Epithelial cell of esophagus (primary cell): ENCODE measurements at places on chromosomes 2 and 18.
A peak's percentile ranks its signal among the peaks of the same experiment; 100 is the strongest.

DNA sequence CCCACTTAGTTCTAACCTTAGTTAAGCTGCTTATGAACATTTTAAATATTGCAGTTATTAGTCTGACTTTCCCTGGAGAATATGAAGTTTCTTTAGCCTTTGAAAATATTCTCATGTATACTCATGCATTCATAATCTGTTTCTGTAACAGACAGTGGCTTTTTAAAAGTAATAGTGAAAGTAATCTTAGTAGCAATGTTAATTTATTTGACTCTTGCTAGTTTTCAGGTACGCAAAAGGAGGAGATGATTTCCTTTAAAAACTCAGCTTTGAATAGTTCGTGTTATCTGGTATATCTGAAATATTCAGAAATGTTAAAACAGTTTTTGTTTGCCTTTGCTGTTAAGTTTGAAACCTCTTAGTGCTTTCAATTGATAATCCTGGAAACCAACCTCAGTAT, 3.8 kb downstream of the ANKRD12 start:
- no peak for DNase-seq

- DNase-seq, result no peak
Measured at GRCh38 chr18:13462686-13463085, 244.1 kb downstream of the LDLRAD4 start.

DNA sequence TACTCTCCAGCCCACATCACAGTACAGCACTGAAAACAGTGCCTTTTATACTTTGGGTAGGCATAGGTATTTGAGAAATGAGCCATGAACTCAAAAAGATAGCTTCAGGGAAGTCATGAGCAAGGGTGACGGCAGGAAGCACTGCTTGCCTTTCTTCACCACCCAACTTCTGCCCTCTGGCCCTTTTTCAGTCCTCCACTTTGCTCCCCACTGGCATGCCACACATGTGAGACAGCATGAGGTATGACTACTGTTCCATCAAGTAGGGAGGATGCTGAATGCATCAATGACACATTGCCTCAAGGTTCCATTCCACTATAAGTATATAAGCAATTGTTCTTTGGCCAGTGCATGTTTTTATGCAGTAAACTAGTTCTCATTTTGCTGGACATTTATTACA, 373.0 kb downstream of the NRXN1 start:
- peak; percentile 97 for DNase-seq

DNA sequence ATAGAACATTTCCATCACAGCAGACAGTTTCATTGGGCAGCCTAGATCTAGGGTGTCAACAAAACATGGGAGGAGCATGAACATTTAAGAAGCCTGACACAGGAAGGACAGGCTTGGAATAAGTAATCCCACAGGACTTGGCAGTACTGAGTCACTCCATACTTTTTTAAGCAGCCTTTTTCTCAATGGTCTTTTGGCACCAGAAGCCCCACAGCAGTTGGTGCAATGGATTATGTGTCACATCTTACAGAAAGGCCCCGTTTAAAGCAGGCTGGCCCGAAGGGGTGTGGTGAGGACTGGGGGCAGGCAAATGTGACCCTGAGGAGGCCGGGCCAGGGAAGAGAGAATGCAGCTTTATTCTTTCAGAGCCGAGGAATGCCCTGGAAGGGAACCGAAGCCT, 26.6 kb downstream of the SPTBN1 start:
- peak; percentile 44 for DNase-seq

- DNase-seq, result no peak
Measured at GRCh38 chr18:60976976-60977375, 356.3 kb upstream of the CDH20 start.

DNA sequence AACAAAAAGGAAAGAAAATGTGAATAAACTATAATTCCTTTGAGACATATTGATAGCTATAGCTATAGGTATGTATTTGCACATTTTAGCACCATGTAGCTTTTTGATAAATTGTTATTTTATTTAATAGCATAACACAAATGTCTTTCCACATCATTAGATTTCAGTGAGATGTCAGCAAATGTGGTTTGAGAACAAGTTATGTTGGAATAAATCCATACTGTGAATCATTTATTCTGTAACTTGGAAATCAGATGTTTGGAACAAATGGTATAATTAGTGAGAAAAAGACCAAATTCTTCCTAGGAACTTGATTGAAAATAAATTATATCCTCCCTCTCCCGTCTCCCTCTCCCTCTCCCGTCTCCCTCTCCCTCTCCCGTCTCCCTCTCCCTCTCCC, 62.8 kb downstream of the NABP1 start:
- no peak for DNase-seq

DNA sequence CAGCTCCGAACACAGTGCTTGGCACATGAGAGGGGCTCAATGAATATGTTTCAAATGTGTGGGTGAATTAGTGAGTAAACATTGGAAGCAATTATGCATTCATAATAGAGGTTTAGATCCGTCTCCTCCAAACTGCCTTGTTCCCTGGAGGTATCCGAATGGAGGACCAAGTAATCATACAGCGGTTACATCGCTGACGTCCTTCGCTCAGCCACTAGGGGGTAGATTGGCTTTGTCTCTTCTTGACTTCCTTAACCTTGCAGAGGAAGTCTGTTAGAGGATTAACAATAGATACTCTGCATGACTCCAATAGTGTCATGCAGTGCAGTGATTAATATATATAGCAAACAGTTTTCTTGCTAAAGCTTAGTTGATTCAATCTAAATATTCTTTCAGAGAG, 517.0 kb downstream of the PTPRM start:
- DNase-seq, result peak; percentile 66

- peak; percentile 46 for DNase-seq
Measured at GRCh38 chr2:129923265-129924091, 56.0 kb upstream of the RAB6C start.

- no peak for DNase-seq
Measured at GRCh38 chr18:13309748-13310670, 91.4 kb downstream of the LDLRAD4 start.

DNA sequence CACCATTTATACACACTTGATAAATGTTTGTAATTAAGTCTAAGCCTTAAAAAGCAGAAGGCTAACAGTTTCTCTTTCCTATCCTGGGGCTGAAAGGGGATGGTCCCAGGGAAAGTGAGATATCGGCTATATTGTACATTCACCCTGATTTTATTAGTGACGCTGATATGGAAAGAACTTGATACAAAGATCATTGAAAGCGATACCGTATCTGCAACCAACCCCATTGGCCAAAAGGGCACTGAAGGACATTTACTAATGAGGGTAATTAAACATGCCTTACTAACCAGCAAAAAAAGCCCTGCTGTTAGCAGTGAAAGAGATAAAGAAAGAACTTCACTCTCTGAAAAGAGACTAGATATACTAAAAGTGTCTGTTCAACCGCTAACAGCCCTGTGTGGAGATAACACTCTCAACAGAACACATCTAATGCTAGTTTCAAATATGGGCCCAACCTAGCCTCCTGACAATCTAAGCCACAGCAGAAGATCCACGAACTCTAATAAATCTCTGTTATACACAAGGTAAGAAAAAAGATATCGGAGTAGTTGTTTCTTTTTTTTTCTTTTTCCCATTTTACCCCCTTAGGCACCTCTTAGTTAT, 200.0 kb downstream of the CDH2 start:
- no peak for DNase-seq

- no peak for DNase-seq
Measured at GRCh38 chr2:200738590-200738989, 73.1 kb upstream of the BZW1 start.

DNA sequence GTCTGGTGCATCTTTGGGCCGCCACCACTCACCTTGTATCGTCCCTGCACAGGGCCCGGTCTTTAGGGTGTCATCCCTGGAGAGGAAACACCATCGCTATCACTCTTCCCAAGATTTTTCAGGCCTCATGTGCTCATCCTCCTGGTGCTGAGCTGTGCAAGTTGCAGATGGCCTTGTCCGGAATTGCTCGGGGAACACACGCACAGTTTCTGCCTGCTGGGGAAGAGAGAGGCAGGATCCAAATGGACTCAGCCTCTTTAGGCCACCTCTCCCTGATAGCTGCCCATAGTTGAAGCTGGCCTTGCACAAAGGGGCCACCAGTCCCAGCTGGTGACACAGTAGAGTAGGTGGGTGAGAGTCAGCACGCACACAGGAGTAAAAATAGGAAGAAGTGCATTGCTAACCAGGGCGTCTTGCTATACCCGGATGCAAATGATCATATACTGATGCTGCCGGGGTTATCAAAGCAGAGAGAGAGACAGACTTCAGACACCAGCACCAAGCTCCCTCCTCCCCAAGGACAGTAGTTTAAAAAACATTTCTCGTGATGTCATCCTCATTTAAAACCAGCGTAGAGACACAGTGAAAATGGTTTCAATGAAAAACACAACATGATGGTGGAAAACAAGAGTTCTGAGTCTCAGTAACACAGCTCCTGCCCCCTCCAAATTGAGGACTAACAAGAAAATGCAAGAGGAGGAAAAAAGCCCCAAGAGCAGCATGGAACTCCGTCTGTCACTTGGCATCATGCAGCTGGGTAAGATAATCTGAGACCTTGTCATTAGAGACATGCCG, 147.5 kb upstream of the NCK2 start:
- no peak for DNase-seq

DNA sequence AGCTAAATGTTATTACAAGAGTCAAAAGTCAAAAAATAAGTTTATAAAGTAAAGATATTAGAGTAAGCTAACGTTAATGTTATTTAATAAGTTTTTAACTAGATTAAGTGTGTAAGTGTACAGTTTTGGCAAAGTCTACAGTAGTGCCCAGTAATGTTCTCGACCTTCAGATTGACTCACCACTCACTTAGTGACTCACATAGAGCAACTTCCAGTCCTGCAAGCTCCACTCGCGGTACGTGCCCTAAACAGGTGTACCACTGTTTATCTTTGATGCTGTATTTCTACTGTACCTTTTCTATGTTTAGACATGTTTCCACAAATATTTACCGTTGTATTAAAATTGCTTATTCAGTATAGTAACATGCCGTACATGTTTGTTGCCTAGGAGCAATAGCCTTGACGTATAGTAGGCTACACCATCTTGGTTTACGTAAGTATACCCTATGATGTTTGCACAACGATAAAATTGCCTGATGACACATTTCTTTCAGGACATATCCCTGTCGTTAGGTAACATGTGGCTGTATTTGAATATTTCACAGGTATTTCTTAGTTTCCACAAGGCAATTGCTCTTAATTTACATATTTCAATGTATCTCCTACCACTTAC, 1641.9 kb upstream of the PIK3C3 start:
- peak; percentile 76 for DNase-seq

DNA sequence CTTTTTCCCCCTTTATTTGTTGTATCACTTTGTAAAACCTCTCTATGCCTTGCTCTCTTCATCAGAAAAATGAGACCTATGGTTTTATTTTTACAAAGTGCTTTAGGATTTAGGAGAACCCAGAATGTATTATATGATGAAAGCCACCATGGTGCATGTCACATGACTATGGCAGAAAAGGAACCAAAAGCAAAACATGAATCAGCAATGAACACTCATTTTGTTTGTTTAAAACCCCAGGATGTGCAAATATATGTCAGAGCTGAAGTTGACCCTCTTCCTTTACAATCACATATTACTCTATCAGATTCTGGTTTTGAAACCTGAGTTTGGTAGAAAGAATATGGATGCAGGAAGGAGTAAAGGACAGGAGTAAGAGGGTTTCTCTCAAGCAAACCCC, 70.0 kb downstream of the FIGN start:
- peak; percentile 46 for DNase-seq

- no peak for DNase-seq
Measured at GRCh38 chr18:6718267-6718666, 11.2 kb upstream of the ARHGAP28 start.

GRCh38 chr2:176508374-176508773, 239.1 kb downstream of the MTX2 start:
- no peak for DNase-seq

DNA sequence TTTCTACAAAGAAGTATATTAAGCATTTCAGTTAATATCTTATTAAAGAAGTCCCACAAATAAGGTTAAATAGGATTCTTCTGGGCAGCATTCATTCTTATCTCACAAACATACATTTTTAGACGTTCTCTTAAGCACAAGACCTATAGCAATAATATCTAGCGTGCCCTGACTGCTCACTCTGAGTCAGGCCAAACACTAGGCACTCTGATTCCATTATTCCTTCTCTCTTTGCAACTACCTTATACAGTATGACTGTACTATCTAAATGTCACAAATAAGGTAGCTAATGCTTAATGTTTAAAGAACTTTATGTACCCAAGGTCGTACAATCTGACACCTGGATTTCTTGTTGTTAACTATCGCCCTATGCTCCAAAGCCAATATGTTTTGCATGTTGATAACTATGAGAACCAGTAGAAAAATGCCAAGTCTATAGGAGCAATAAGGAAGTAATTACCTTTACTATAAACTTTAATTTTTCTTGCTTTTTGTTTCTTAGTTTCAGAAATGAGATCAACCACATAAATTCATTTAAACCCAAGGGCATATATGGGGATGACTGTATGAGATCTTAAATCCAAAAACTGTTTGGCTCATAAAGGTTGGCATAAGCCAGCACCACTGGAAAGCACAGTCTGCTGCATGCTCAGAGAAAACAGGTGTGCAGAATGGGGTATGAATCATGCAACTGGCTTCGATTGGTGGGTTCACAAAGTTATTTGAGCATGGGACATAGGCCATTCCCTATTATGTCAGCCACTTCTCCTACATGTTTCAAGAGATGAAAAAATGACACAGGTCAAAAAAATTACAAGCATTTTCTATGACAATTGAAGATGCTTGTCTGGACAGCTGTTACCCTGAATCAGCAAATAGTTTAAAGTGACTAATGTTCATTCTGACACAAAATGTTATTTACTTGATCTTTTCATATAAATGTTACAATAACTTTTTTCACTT, 352.0 kb downstream of the IRS1 start:
- DNase-seq, result peak; percentile 95

- DNase-seq, result peak; percentile 51
Measured at GRCh38 chr2:88903749-88904353, 212.4 kb downstream of the RPIA start.

- DNase-seq, result peak; percentile 2
Measured at GRCh38 chr2:90069290-90069894, 1377.9 kb downstream of the RPIA start.

- DNase-seq, result no peak
Measured at GRCh38 chr2:70920367-70920715, 15.4 kb upstream of the ATP6V1B1 start.

- peak; percentile 59 for DNase-seq
Measured at GRCh38 chr2:84223191-84223590, 235.9 kb downstream of the SUCLG1 start.

GRCh38 chr2:61423714-61424113, 47.2 kb downstream of the USP34 start:
- peak; percentile 76 for DNase-seq

DNA sequence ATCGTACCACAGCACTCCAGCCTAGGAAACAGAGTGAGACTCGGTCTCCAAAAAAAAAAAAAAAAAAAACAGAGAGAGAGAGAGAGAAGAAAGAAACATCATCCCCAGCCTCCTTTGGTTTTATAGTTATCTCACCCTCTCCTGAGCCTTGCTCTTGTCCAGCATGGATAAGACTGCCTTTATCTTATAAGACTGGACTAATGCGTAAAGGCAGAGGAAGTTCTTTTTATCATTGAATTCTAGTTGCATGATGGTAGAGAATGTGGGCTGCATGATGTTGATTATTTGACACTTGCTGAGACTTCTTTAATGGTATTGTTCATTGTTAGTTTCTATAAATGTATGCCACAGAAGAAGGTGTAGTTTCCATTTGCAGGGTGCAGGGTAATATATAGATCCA, 124.4 kb downstream of the ZBTB7C start:
- no peak for DNase-seq

GRCh38 chr18:24923138-24923537, 428.8 kb downstream of the ZNF521 start:
- DNase-seq, result no peak

GRCh38 chr2:8548619-8549150, 133.2 kb upstream of the ID2 start:
- no peak for DNase-seq

GRCh38 chr2:65626831-65627230, 194.4 kb upstream of the SPRED2 start:
- no peak for DNase-seq
